Amniotic epithelial cell (primary cell): ENCODE measurements at places on chromosomes 12 and 14.

DNA sequence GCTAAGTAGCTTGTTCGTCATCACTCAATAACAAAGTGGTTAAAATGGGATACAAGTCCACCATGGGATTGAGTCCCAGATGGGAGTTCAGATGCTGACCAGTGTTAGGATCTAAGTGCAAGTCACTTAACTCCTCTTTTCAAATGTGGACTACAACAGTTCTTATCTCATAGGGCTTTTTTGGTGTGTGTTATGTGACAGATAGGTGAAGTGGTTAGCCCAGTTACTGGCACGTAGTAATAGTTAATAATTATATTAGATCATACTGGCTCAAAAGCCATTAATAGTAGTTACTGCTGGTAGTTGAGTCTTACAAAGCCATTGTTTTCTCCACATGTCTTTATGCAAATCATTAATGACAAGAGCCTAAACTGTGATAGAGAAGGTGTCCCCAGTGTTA is 73.2 kb downstream of the RCOR1 start:
- DNase-seq: no peak

- DNase-seq: no peak
Measured at GRCh38 chr12:37565112-37565511, 751.5 kb upstream of the ALG10B start.

- DNase-seq: no peak
Measured at GRCh38 chr12:124651516-124652273, 84.3 kb upstream of the NCOR2 start.

DNA sequence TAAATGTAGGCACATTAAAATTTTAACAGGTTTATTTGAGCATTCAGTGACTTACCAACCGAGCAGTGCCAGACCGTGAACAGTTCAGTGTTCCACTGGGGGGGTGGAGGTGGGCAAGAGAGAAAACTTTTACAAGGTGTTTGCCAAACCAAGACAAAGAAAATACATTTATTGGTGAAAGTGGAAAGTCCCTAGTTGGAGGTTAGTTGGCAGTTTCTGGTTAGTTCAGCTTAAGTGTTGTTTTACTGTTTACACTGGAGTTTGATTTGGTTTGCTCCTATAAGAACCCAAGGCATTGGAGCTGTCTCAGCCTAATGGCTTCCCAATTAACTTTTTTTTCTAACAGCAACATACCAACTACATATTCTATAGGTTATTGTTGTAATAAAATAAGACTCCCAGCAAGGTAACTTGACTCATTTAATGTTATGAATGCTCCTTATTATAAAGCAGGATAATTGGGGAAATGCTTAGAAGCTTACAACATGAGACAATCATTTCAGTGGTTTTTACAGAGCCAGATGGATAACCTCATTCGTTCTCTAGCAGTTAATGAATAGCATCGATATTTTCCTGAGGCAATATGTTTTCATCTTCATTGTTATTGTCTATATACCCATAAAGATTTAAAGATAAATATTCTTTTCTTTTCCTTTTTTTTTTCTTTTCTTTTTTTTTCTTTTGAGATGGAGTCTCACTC is 115.8 kb downstream of the ETNK1 start:
- DNase-seq: no peak

- peak; percentile 22 for DNase-seq
Measured at GRCh38 chr14:99468836-99469592, 11.6 kb downstream of the SETD3 start.

GRCh38 chr12:11581179-11581755 is 68.2 kb upstream of the ETV6 start:
- DNase-seq: peak; percentile 76

- DNase-seq: no peak
Measured at GRCh38 chr14:97283005-97283403, 485.8 kb downstream of the VRK1 start.

DNA sequence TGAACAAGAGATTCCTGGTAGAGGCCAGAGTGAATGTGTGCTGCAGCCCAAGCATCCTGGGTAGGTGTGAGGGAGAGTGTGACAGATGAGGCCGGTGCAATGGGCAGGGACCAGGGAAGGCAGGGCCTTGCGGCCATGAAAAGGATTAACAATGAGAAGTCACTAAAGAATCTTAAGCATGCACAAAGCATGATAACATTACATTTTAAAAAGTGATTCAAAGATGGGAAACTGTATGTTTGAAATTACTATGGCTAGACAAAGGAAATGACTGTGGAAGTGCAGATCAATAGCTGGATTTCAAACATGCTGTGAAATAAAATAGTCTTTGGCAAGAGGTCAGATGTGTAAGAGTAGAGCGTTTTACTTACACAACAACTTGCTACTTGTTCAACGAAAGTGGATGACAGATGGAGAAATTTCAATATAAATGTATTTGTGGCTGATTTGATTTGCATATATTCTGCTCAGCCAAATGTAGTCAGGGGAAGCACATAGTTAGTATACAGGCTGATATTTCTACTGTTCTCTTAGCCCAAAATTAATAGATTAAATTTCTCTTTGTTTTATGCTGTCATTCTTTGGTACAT is 175.5 kb downstream of the CCDC59 start:
- DNase-seq: no peak

GRCh38 chr12:31325524-31325875 is 450 bp downstream of the SINHCAF start:
- DNase-seq: no peak

- no peak for DNase-seq
Measured at GRCh38 chr12:120370343-120371243, 1.6 kb upstream of the MSI1 start.

GRCh38 chr14:56887216-56887615 is 76.9 kb upstream of the OTX2 start:
- DNase-seq: no peak

- no peak for DNase-seq
Measured at GRCh38 chr14:43503508-43503907, 1003.6 kb downstream of the FSCB start.

DNA sequence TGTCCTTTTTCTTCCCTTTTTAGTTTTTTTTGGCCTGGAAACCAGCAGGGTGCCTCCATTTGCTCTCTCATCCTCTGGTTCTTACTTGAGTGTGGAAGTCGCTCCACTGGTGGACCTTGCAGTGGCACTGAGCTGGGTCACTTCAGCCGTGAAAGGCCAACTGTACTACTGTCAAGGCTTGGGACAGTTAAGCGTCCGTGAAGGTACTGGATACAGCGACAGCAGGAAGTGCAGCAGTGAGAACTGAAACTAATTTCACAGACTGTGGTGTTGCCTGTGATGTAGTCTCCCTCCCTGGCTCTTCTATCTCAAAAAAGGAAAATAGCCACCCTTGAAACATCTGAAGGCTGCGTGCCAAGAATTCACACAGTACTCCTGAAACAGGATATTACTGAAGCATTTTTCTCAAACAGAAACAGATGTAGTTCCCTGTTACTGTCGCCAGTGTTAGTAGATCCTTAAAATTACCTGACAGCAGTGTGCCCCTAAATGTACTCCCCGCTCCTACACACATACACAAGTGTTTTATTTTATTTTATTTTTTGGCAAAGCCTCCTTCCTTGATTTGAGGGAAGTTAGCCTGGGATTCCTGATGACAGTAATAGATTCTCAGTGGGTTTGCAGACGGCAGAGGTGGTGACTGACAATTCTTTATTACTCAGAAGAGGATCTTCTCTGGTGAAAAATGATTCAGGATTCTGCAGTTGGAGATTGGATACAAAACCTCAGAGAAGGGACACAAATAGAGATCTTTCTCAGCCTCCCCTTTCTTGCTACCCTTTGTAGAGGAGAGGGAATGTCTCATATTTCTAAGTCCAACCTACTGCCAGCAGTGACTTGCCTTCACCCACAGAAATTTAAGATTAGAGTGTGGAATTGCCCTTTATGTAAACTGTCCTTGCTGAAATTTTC is 4.4 kb downstream of the SUSD6 start:
- DNase-seq: peak; percentile 57

DNA sequence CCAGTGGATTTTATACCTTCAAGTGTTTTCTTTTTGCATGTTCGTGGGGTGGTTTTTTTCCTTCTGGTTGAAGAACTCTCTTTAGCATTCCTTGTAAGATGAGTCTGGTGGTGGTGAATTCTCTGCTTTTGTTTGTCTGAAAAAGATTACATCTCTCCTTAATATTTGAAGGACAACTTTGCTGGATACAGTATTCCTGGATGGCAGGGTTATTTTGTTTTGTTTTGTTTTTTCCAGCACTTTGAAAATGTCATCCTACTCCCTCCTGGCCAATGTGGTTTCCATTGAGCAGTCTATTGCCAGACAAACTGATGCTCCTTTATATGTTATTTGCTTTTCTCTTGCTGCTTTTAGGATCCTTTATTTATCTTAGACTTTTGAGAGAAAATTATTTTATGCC is 43.2 kb upstream of the ZFP36L1 start:
- no peak for DNase-seq

DNA sequence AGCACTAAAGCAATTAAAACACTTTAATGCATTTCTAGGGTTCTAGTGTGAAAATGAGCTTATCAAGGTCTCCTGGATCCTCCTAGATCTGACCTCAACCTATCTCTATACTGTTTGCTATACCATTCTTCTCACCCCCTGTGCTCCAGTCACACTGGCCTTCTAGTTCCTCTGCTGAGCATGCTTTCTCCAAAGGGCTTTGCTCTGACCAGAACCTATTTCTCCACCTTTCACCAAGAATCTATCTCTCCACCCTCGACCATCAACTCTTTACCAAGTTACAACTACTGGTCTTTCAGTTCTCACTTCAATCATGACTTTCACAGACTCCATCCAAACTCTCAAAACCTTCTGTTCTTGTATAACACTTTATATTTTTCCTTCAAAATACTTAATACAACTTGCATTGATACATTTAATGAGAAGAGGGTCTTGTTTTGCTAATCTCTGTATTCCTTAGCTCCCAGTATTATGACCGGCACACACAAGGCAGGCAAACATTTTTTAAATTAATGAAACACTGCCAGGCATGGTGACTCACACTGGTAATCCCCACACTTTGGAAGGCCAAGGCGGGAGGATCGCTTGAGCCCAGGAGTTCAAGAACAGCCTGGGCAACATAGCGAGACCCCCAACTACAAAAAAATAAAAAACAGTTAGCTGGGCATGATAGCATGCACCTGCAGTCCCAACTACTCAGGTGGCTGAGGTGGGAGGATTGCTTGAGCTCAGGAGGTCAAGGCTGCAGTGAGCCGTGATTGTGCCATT is 22.8 kb downstream of the PPP1R12A start:
- peak; percentile 50 for DNase-seq

GRCh38 chr14:48331421-48331820 is 656.0 kb upstream of the MDGA2 start:
- DNase-seq: no peak

- DNase-seq: no peak
Measured at GRCh38 chr12:50164963-50165362, 2.2 kb downstream of the CERS5 start.

DNA sequence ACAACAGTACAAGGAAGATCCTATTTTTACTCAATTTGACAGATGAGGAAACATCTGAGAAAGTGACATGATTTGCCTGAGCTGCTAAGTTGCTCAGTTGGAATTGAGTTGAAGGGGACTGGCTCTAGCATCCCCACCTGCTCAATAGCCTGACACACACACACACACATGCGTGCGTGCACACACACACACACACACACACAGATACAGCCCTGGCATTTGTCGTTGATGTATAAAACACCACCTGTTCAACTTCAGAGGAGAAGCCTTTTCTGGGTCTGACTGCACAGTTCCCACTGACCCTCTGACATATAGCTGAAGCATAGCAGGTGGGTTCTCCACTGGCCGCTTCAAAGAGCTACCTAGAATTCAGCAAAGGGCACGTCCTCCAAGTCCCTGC is 1045.9 kb downstream of the VRK1 start:
- DNase-seq: no peak
